Muscle of leg (tissue), 16 donors: ENCODE measurements at places on chromosomes 7 and 10.

GRCh38 chr7:39967406-39968161 is 17.5 kb downstream of the CDK13 start:
- no peak for DNase-seq

DNA sequence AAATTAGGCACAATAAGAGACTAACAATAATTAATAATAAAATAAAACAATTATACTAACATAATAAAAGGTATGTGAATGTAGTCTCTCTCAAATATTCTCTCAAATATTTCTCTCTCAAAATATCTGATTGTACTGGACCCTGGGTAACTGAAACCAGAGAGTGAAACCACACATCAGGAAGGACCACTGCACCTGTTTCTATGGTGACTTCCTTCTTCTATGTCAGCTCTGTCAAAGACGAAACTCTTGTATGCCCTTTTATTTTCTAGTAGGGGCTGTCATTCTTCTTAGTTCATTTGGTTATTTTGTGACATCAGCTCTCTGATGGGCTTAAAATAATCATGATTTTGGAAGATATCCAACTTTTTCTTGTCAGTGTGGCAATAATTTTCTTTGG is 428.0 kb upstream of the TPK1 start:
- no peak for DNase-seq

DNA sequence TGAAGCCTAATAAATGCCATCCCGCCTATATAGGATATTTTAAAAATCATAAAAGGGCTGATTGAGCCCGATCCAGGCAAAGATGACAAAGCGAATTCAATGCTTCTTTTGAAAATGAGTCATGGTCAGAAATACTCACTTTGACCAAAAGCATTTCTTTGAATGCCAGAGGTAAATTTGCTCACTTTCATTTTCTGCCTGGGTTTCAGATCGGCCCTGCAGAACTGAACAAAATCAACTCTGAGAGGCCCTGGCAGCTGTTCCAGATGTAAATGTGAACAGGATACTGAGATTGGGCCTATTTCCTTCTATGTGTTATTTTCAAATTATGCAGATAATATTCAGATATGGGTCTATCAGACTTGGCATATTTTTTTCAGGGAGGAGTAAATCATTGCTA is 114.8 kb upstream of the ARID5B start:
- peak; percentile 64 for DNase-seq

DNA sequence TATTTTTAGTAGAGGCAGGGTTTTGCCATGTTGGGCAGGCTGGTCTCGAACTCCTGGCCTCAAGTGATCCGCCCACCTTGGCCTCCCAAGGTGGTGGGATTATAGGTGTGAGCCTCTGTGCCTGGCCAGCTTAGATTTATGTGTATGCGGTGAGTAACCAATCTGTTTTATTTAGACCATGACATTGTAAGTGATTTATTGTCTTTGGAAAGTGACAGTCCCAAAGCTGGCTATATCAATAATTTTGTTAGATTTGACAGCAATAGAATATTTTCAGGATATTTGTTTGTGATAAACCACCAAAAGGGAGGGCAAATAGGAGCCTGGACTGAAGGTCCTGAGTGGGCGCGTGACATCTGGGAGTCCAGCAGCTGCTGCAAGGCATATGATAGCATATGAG is 75.7 kb downstream of the XRCC2 start:
- DNase-seq: no peak

DNA sequence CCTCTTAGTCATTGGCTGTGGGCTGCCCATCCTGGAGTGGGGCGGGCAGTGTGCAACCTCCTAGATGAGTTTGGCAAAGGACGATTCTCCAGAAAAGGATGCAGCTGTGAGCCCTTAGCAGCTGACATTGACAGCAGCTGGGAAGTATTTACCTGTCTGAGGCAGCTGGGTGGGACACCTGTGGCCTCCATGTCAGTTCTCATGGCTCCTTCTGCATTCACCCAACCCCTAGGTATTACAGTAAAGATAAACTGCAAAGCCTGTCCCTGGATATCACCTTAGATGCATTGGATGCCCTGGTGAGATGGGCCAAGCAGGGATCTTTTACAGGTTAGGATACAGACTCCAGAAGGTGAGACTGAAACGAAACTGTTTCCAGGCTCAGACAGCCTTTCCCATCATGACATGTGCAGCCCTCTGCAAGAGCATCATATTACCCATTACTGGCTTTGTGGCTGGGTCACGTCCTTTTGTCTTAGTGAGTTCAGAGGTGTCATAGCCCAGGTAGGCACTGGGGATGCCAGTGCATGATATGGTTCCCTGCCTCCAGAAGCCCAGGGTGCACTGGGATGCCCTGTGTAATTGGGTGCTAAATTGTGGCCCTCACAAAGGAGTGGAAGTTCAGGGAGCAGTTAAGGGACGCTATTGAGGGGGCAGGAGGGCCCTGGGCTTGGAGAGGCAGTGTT is 28.9 kb downstream of the MINDY4 start:
- no peak for DNase-seq

DNA sequence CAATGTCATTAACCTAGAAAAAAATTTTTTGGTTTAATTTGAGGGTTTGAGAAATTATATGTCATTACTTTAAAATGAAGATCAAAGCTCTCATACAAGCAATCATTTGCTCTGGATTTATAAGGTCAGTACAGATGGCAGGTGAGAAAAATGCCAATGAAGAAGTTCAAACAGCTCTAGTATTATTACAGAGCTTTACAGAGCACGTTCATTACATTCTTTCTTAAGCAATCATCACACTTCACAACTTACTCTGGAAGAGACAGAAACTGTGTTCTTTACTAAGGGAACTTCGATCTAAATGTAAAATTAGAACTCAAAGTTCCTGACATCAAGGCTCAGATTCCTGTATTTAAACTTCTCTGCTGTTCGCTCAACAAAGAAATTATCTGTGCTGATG is 153.4 kb downstream of the ATE1 start:
- DNase-seq: no peak

- DNase-seq: no peak
These were observed 130.4 kb downstream of the GLI3 start for GRCh38 chr7:42106562-42106961.

GRCh38 chr10:79206300-79207095 is 137.7 kb downstream of the ZMIZ1 start:
- no peak for DNase-seq

- DNase-seq: no peak
These were observed 5.4 kb upstream of the HSPB1 start for GRCh38 chr7:76296743-76297740.

GRCh38 chr10:112388548-112388947 is 14.6 kb downstream of the ACSL5 start:
- no peak for DNase-seq
